Mucosa of gallbladder (tissue), 1 donor: ENCODE measurements at places on chromosomes 6 and 20.
A peak's percentile ranks its signal among the peaks of the same experiment; 100 is the strongest.

DNA sequence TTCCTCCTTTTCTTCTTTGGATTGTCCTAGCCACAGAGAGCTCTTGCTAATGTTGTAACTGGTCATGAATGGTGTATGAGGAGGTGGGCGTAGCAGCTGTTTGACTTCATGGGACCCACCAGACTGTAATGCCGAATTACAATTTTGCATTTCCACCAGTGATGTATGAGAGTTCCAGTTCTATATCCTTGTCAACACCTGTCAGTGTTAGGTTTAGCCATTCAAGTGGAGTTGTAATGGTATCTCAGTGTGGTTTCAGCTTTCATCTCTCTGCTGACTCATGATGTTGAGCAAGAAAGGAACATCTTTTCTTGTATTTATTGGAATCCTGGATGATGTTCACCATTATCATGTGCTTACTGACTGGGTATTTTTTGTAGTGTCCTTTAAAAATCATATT lies 5.1 kb downstream of the IGF2R start:
- no peak for DNase-seq

- DNase-seq, result no peak
Measured at GRCh38 chr6:15264902-15265761, 19.3 kb downstream of the JARID2 start.

- no peak for DNase-seq
Measured at GRCh38 chr6:7912024-7912423, 1.4 kb upstream of the TXNDC5 start.

DNA sequence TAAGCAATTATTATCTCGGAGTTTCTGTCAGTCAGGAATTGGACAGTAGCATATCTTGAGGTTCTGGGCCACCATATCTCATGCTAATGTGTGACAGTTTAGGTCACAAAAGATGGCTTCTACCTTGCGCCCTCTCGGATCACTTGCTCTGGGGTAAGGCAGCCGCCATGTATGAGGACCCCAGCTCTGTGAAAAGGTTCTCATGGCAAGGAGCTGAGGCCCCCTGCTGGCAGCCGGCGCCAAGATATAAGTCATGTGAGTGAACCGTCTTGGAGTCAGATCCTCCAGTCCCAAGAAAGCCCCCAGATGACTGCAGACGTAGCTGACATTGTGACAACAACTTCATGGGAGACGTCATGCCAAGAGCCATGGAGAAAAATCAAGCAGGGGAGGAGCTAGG lies 670.8 kb downstream of the KIF16B start:
- no peak for DNase-seq

DNA sequence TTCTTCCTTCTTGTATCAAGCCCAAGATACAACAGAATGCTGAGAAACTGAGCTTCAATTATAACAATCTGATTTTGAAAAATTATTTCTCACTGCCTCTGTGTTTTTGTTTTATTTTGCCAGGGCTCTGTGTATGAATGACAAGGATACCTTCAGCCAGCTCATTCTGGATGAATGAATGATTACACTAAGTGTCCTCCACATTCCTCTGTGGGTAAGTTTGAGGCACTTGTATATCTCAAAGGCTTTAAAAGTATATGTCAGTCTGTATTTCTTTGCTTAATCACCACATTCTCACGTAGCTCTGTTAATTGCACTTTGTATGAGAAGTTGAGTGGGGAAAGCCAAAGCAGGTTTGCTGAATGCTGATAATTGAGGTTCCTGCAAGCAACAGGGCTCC lies 95.1 kb downstream of the TIAM2 start:
- DNase-seq, result no peak

DNA sequence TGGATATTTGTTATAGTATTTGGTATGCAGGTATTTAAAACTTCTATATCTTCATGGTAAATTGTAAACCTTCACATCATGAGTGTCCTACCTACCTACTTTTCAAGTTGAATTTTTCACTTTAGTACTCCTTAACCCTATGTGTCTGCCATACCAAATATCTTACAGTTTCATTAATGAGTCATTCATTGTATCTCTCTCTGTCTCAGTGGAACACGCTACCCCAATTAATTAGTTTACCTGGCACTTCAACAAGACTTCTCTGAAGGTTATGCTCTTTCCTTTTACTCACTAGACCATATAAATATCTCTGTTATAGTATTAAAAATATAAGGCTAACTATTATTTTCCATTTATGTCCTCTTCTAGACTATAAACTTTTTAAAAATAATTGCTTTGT lies 123.9 kb upstream of the GJE1 start:
- DNase-seq, result no peak

DNA sequence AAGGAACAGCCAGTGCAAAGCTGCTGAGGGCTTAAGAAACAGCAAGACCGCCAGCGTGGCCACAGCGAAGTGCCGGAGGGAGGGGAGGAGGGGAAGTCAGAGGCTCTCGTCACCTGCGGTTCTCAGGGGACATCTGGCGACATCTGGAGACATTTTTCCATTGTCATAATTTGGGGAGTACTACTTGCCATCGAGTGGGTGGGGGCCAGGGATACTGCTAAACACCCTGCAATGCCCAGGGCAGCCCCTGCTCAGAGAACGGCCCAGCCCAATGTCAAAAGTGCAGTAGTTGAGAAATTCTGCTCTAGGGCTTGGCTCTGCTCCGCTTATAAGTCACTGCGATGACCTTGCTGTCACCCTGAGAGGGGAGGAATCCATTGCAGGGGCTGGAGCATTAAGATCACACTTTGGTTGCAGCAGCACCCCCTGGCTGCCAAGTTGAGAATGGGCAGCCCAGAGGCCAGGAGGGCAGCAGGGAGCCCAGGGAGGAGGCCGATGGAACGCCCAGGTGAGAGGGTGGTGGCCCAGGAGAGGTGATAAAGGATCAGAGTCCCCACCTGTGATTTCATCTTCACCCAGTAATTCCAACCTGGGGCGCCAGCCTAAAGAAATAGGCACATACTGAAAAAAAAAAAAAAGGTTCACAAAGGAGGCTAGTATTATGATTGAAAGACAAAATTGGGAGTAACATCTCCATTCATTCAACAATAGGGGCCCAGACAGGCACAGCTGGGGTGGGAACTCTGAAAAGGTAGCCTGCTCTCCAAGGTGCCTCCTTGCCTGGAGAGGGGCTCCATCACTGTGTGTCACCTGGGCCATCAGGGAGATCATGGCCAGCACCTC lies 218.2 kb downstream of the BMP7 start:
- peak; percentile 14 for DNase-seq

GRCh38 chr6:51893366-51893765 lies 194.0 kb downstream of the PKHD1 start:
- no peak for DNase-seq

DNA sequence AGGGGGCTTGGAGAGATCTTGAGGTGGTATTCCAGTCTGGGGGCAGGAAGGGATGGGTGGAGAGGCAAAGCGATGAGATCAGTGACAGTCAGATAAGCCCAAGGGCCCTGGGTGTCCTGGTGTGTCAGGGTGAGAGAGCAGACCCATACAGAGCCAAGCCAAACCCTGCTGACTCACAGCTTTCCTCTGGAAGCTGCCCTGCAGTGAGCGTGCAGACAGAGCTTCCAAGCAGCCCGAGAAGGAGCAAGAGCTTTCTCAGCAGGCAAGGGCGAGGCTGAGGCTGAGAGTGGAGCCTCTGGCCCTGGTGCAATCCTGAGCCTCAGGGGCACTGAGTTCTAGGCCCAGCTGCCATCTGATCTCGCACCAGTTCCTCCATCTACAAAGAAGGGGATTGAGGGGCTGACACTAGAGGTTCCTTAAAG lies 91.1 kb upstream of the HIVEP1 start:
- peak; percentile 48 for DNase-seq

- DNase-seq, result no peak
Measured at GRCh38 chr20:41983159-41983558, 365.0 kb upstream of the CHD6 start.

GRCh38 chr6:91330896-91331295 lies 744.0 kb upstream of the MAP3K7 start:
- no peak for DNase-seq

DNA sequence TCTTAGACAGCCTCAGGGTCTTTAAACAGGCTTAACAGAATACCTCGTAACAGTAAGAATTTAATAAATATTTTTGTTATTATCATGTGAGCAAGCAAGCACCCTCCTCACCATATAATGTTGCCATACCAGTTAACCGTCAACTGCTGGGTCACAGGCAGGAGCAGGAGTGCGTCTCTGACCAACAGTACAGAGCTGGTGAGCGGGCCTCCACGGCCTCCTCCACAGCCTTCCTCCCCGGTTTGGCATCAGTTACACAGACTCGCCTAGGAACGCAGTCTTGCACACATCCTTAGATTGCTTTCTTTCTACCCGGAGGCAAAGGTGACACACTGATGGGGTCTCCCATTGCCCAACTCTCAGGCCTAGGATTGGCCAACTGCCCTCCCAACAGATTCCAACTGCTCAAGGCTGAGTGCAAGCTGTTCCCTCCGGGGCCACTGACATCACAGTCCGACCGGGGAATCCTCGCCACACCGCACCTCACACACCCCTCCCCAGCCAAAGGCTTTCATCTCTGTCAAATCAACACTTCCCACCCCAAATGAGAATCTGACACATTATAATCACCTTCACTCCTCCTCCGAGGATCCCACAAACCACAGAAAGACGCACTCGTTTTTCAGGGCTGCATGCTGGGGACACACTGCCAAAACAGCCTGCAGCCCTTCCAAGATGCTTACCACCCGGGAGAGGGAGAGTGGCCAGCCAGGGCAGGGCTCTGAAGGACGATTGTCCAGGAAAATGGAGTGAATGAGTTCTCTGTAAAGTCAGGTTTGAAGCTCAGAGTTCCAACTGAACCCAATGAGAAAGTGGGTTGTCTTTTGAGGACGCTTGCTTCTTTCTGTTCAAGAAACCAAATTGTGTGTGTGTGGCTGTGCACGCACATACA lies 63.2 kb downstream of the PDE10A start:
- no peak for DNase-seq

- no peak for DNase-seq
Measured at GRCh38 chr6:161219680-161220079, 54.2 kb downstream of the AGPAT4 start.

DNA sequence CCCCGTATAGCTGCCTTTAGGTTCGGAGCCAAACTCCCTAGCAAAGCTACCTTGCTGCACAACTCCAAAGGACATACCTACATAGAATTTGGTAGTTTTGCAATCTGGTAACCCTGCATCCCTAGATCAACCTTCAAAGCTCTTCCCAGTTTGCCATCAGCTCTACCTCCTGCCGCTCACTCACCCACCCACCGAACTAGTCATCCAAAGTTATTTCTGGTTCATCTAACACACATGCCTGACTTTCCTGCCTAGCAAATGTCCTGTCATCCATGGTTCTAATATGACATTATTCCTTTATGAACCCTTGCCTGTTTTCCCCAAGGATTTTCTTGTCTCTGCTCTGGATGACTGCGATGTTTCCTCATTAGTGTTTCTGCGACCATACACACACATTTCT lies 21.6 kb downstream of the SPAG4 start:
- DNase-seq, result no peak

GRCh38 chr6:159098636-159099106 lies 53.9 kb upstream of the TAGAP start:
- DNase-seq, result no peak

DNA sequence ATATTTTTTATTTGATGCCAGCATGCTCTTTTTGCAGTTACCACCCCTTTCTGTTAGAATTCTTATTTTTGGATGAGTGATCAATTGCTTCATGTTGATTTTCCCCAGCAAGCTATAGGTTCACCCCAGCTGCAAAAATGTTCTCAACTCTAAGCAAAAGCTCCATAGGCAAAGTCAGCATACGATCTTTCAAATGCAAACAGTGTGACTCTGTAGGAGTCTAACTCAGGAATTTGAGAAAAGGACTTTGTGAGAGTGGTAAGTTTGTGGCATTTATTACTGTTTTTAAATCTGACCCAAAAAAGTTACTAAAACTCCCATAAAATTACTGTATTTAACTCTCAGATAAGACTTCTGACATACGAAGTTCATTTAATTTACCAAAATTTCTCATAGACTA lies 134.9 kb upstream of the HSF2 start:
- DNase-seq, result no peak

GRCh38 chr6:17971128-17972073 lies 16.0 kb downstream of the KIF13A start:
- no peak for DNase-seq

DNA sequence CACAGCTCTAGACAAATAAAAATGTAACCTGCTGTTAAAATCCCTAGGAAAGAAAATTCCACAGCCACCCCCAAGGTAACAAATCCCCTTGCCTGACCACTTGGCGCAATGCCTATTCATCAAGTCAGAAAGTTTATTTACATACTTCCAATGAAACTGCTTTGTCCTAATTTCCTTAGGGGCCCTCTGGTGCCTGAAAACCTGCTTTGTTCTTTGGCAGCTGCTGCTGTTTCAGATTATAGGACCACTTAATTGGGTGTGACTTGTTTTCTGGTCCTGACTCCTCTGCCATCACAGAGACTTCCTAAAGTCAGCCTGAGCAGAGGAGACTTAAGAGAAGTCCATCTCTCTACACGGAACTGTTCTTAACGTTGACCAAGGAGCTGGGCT lies 323.6 kb downstream of the UBE3D start:
- no peak for DNase-seq

- DNase-seq, result peak; percentile 35
Measured at GRCh38 chr6:21593927-21594415, 420 bp downstream of the SOX4 start.

GRCh38 chr6:48092550-48093217 lies 18.3 kb downstream of the PTCHD4 start:
- no peak for DNase-seq

GRCh38 chr6:33824461-33825154 lies 20.8 kb upstream of the MLN start:
- peak; percentile 31 for DNase-seq

DNA sequence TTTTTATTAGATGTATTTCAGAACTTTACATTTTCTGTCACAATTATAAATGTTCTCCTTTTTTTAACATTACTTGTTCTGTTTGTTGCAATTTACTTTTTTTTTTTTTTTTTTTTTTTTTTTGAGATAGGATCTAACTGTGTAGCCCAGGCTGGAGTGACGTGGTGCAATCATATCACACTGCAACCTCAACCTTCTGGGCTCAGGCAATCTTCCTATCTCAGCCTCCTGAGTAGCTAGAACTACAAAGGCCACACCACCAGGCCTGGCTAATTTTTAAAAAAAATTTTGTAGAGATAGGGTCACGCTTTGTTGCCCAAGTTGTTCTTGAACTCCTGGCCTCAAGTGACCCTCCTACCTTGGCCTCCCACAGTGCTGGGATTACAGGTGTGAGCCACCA lies 15.1 kb upstream of the MBOAT1 start:
- no peak for DNase-seq

DNA sequence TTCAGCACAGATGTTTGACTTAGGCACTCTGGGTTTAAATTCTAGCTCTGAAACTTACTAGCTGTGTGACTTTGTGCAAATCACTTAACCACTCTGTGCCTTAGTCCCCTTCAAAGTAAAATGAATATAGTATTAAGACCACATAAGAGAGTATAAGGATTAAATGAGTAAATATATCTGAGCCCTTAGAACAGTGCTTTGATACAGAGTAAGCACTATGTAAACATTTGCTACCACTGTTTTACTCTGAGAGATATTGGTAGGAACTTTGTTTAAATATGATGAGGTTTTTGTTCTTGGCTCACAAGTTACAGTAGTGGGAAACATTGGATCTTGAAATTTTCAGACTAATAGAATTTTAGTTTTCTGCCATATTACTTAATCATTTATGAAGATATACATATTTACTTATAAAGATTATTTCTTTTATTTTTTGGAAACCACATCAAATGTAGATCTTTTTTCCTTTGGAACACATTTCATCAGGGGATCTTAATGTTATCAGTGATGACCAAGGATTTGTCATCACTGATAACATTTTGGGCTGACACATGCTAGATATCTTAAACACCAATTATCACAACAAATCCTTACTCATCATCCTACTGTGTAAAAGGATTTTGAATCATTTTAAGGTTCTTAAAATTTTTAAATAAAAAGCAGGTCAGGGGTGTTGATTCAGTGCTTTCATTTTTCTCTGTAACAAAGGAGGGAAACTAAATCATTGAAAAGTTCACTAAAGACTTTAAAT lies 226.2 kb downstream of the EYA4 start:
- no peak for DNase-seq
